ENCODE measurements at places on chromosomes 7 and 10.

DNA sequence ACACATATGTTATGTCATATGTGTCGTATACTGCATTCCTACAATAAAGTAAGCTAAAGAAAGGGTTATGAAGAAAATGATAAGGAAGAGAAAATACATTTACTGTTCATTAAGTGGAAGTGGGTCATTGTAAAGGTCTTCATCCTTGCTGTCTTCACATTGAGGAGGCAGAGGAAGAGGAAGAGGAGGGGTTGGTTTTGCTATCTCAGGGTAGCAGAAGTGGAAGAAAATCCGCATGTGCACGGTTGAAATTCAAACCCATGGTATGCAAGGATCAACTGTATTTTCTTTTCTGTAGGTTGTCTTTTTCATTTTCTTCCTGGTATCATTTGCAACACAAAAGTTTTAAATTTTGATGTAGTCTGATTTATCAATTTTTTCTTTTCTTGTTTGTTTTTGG, 6.3 kb downstream of the PLEKHA8 start:
- no peak for DNase-seq

- peak; percentile 34 for DNase-seq
Measured at GRCh38 chr10:24952143-24952706, at the start of gene PRTFDC1. TSS of gene PRTFDC1 (minus strand) at chr10:24952606. CDS start at chr10:24952575, 31 bp downstream.

DNA sequence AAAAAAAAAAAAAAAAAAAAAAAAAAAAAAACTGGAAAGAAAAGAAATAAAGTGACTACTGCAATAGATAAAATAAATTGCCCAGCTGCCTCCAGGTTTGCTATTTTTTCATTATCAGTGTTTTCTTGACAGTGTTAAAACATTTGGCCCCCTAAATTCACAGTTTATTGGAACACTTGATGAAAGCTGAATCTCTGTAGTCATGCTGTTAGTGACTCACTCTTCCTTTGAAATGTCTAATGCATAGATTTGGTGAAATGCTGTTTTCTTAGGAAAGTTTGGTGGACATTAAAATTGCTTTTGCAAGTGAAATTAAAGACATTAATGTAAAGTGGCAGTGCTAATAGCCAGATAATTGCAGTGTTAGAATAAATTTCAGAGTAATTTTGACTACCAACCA, 785.2 kb downstream of the NRG3 start:
- no peak for DNase-seq

- no peak for DNase-seq
Measured at GRCh38 chr7:51007551-51008505, 225.1 kb upstream of the GRB10 start.

GRCh38 chr10:12941966-12942365, 59.5 kb downstream of the CCDC3 start:
- no peak for DNase-seq

DNA sequence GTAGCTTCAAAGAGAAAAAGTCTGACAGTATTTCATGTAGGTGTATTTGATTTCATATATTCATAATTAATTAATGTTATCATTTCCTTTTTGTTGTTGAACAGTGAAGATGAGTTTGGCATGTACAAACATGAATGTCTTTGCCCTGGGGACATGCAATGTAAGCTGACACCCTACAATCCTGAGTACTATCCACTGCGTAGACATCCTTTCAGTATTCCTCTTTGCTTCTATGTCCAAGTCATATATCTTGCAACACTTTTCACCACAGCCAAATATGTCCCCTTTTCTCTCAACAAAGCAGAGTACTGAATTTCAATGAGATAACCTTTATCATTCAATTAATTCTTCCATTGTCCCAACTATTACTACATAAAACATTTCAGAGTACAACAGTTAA, 93.6 kb downstream of the GPR37 start:
- no peak for DNase-seq

Data from stimulated activated CD4-positive, alpha-beta T cell treated with anti-CD3 and anti-CD28 coated beads, Interleukin-2, amount 100 ng/mL, for 24 hours (primary cell).